Activated CD4-positive, alpha-beta T cell treated with anti-CD3 and anti-CD28 coated beads, Interleukin-2, amount 50 U/mL, for 48 hours (primary cell): ENCODE measurements at places on chromosomes 2 and 18.

DNA sequence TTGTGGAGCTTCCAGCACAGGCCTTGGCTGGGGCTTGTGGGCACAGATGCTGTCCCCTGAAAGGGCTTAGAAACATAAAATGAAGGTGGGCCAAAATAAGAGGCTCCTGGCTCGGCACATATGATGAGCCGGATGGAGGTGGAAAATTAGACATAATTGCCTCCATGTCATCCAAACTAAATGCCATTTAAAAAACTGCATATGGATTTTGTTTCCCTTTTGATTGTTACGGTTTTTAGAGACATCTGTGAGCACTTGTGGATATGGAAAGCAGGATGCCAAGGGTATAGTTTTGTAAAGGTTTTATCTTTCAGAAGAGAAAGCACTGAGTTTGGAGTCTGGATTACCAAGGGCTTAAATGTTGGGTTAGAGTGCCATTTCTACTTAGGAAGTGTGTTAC lies 498.3 kb downstream of the RIT2 start:
- DNase-seq: no peak

DNA sequence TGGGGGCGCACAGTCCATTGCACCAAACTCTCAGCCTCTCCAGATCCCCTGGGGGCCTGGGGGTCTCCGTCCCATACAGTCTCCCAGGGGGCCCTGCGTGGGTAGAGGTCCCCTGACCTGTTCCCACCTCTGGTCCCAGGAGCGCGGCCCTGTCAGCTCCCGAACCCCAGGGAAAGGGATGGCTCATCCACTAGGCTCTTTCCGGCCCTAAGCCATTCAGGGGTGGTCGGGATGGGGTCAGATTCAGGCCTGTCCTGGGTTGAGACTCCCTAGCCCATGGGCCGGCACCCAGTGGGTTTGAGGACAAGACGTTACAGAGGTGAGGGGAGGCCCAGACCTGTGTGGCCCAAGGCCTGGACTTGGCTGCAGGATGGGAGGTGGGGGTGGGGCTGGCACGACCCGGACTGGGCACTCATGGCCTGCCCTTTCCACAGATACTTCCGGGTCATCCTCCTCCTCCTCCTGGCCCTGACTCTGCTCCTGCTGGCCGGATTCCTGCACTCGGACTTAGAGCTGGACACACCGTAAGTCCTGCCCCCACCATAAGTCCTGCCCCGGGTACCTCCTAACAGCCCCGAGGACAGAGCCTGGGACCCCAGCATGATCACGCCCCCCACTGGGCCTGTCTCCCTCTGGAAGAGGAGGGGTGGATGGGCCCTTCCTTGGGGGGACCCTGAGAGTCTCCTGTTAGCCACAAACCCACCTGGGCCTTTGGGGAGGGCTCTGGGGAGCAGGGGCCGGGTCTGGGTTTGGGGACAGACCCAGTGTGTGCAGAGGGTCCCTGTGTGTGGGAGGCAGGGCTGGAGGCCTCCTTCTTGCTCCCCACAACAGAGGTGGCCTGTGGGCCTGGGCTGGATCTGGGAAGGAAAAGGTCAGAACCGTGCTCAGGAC lies 10.1 kb upstream of the NEU4 start:
- peak; percentile 2 for DNase-seq

- no peak for DNase-seq
Measured at GRCh38 chr2:169513926-169514325, 4.4 kb downstream of the KLHL41 start.

DNA sequence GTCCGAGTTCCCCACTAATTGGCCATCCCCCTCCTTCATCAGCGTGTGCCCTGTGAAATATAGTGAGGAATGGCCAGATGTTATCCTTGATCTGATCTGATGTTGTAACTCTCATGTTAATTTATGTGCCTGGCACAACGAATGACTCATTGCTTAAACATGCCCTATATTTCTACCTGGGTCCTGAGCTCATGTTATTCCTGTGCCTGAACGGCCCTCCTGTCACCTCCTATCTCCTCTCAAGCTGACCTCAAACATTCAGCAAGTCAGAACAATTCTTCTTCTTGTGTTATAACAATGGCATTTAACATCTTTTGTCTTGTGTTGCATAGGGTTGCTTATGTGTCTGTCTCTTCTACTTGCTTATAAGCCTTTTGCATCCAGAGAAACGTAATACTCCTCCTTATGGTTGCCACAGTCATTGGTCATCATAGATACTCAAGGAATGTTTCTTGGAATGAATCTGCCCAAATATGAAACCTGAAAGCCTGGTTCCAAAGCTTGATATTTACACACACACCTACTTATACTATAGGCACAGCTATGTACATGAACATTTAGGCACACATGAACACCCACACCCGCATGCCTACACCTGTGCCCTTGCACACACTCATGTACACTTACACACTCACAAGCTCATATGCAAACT lies 80.2 kb upstream of the PHLPP1 start:
- DNase-seq: no peak

- DNase-seq: peak; percentile 20
Measured at GRCh38 chr18:59885579-59886163, 14.1 kb upstream of the PMAIP1 start.

- no peak for DNase-seq
Measured at GRCh38 chr2:54594048-54594447, 129.4 kb upstream of the EML6 start.

- DNase-seq: no peak
Measured at GRCh38 chr2:198662905-198663304, 794.8 kb downstream of the SATB2 start.
